ENCODE measurements at places on chromosomes 16 and 17.

DNA sequence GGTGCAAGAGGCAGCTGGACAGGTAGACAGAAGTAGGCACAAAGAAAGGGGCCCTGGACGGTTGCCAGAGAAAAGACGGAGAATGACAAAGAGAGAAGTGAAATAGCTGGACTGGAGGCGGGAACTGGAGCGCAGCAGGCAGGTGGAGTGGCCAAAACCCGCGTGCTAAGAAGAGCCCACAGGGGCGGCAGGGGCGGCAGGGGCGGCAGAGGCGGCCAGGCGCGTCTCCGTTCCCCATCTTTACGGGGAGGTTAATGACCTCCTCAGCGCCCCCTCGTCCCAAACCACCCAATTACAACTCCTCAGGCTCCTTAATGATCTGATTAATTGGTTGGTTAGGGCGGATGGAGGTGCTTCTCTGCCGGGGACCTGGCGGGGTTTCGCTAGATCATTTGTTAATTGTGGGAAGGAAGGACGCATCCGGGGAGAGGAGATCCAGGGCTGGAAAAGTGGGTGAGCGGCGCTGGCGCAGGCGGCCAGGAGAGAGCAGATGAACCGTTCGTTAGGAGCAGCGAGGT, 15.4 kb upstream of the HOXB9 start:
- no peak for DNase-seq

- no peak for DNase-seq
Observed at GRCh38 chr16:52076332-52076731, 470.6 kb downstream of the TOX3 start.

- no peak for DNase-seq
Observed at GRCh38 chr17:38613981-38614779, 8.4 kb upstream of the SRCIN1 start.

- no peak for DNase-seq
Observed at GRCh38 chr16:55948230-55948629, 73.1 kb upstream of the CES5A start.

DNA sequence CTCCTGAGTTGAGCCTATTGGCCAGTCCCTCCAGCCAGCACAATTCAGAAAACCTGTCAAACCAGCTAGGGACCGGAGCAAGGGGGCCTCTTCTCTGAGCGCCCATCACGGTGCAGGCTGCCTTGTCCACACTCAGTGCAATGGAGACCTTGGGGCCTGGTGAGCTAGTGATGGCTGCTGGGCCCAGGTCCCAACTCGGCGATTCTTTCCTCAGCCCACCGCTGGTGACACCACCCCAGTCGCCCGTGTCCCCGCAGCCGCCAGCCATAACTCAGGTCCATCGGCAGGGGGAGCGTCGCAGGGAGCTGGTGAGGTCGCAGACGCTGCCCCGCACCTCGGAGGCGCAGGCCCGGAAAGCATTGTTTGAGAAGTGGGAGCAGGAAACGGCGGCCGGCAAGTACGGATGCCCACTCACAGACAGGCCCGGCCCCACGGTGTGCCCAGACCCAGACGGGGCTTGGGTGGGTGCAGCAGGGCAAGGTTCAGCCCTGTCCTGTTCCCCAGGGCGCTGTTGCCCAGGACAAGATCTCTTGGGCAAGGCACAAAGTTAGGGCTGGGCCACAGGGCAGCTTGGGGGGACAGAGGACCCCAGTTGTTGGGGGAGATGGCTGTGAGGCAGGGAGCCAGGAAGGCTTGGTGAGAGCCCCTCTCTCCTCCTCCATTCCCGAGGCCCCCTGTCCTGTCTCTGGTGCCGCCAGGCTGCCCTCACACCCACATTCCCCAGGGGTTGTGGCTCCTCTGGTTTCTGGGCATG, 10.8 kb downstream of the SMTNL2 start:
- DNase-seq, result no peak

GRCh38 chr17:36085765-36086164, 4.2 kb downstream of the CCL3 start:
- DNase-seq, result no peak

- no peak for DNase-seq
Observed at GRCh38 chr17:56979091-56979480, 1.2 kb downstream of the SCPEP1 start.

GRCh38 chr17:29677221-29677791, 54.6 kb upstream of the CORO6 start:
- no peak for DNase-seq

DNA sequence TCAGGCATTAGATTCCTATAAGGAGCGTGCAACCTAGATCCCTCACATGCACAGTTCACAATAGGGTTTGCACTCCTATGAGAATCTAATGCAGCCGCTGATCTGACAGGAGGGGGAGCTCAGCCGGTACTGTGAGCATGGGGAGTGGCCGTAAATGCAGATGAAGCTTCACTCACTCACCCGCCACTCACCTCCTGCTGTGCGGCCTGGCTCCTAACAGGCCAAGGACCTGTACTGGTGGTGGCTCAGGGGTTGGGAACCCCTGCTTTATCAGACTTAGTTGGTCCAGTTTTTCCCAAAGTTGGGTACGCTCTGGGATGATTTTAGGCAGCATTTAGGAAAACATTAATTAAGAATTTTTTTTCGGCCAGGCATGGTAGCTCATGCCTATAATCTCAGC, 103.8 kb downstream of the MARF1 start:
- DNase-seq, result no peak

DNA sequence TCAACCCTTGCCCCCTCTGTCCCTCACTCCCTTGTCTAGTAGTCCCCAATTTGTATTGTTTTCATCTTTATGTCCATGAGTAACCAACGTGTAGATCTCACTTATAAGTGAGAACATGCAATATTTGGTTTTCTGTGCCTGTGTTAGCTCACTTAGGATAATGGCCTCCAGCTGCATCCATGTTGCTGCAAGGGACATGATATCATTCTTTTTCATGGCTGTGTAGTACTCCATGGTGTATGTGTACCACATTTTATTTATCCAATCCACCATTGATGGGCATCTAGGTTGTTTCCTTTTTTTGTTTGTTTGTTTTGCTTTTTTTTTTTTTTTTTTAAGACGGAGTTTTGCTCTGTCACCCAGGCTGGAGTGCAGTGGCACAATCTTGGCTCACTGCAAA, 63.0 kb upstream of the HS3ST4 start:
- DNase-seq, result no peak

GRCh38 chr16:330741-331140, 21.8 kb downstream of the AXIN1 start:
- no peak for DNase-seq

GRCh38 chr17:18921912-18922451, 30.0 kb upstream of the SLC5A10 start:
- no peak for DNase-seq

GRCh38 chr17:14206891-14207290, 29.8 kb downstream of the CDRT15 start:
- no peak for DNase-seq

- DNase-seq, result no peak
Observed at GRCh38 chr17:8700546-8700945, 44.1 kb downstream of the CCDC42 start.

- peak; percentile 64 for DNase-seq
Observed at GRCh38 chr17:21041741-21042457, 912 bp downstream of the USP22 start.

DNA sequence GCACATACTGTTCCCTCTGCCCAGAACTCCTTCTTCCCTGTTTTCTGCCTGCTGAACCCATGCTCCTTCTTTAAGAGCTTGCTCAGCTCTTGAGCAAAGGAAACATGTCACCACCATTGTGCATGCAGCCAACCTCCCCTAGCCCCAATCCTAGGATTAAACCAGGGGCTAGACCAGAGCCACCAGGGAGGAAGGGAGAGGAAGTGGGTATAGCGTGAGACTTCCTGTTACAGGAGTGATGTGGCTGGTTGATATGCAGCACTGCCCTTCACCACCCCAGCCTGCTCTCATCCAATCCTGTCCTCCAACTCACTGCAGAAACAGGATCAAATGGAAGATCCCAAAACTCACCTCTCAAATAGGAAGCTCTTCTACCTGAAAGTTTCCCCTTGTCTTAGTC, 67.1 kb upstream of the CDH5 start:
- DNase-seq, result no peak

GRCh38 chr17:63550817-63551639, 751 bp downstream of the DCAF7 start:
- DNase-seq, result peak; percentile 42

GRCh38 chr17:72135546-72136325, 14.9 kb downstream of the SOX9 start:
- no peak for DNase-seq

GRCh38 chr16:15466886-15467781, 32.7 kb downstream of the BMERB1 start:
- no peak for DNase-seq

DNA sequence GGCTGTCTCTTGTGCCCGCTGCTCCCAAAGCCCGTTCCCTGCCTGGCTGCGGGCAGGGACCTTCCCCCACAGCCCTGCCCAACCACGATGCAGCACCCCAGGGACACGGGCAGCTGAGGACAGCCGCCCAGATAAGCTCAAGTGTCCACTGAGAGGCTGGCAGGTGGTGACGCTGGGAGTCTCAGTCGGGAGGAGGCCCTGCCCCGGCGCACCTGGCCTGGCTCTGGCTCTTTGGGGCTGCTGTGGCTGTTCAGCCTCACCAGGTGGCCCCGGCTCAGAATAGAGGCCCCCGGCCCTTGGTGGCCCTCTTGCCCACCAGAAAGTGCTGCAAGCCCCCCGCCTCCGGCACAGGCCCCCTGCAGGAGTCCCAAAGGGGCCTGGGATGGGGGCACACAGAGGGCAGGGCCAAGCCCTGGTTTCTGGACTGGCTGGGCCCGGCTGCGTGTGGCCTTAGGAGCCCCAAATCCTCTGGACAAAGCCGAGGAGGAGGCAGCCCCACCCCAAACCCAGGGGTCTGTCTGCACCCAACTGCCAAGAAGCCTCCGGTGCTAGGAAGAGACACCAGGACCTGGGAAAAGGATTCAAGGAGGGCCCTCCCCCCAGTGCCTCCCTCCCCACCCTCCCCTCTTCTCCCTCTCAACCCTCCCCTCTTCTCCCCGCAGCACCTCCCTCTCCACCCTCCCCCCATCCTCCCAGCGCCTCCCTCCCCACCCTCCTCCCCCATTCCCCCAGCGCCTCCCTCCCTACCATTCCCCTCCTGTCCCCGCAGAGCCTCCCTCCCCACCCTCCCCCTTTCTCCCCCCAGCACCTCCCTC, 5.3 kb downstream of the NTHL1 start:
- no peak for DNase-seq

- no peak for DNase-seq
Observed at GRCh38 chr17:45291171-45291805, 25.5 kb downstream of the MAP3K14 start.

DNA sequence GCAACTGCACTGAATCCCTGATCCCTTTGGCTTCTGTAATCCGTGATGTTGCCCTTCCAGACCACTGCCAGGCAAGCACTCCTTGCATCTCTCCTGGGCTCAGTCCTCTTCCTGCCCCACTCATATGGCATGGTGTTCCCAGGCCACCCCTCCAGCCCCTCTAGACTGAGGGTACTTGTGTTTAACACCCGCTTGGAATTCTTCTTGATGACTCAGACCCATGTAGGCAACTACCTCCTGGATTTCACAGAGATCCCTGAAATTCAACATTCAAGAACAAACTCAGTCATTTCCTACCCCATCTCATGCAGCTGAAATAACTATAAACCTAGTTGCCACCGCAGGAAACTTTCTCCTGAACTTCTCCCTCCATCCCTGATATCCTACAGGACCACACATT, 541.9 kb upstream of the CDH11 start:
- DNase-seq, result no peak

GRCh38 chr16:31477220-31478216, 5.4 kb upstream of the SLC5A2 start:
- DNase-seq, result no peak

DNA sequence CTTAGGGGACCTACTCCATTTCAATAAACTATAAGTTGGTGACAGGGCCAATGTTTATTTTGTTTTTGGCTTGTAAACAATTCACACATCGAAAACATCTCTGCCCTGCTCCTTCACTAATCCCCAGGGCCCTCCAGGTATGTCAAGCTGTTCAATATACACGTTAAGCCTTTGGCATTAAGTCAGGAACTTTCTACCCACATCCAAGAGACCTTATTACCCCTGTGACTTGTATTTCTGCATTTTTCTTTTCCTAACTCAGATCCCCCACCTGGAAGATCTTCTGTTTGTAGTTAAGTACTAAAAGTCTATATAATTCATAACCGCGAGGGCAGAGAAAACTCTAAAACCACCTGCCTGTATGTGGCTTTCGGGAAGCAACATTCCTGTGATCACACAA, 106.8 kb upstream of the AXIN2 start:
- DNase-seq, result no peak

- no peak for DNase-seq
Observed at GRCh38 chr17:57257895-57258851, 1.9 kb downstream of the MSI2 start.

- no peak for DNase-seq
Observed at GRCh38 chr16:67242138-67242730, 5.0 kb downstream of the FHOD1 start.

GRCh38 chr16:65781363-65781762, 585.1 kb upstream of the CDH5 start:
- no peak for DNase-seq

DNA sequence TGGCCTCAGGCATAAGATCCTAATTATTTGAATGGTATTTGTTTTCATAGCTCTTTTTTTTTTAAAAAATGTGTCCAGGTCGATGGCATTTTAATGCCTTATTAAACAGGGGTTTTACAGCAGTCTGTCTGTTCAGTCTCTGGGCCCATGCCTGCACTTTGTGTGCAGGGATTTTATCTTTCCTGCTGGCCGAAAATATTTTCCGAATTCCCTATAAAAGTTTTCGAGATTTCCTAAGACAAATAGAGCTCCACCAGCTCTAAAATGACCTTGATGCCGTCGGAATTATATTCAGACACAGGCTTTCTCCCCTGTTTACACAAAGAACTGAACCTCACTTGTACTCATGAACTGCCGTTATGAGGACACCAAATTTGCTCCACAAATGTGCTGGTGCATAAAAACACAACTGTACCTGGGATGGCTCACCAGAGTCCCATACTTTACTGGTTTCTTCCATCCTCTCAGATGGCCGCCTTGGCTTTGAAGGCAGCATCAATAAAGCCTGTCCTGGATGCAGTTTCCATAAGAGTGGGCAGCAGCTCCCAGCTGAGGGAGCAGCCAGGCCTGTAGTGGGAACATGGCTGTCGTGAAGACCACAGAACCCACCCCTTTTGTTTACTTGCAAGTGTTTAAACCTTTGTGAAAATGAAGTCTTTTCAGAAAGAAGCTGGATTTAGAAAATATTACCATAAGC, 44.9 kb downstream of the TBX4 start:
- DNase-seq, result no peak

- DNase-seq, result no peak
Observed at GRCh38 chr17:69796078-69796477, 278.9 kb upstream of the KCNJ16 start.
